RKO (cell line): ENCODE measurements at places on chromosomes 5 and 9.

DNA sequence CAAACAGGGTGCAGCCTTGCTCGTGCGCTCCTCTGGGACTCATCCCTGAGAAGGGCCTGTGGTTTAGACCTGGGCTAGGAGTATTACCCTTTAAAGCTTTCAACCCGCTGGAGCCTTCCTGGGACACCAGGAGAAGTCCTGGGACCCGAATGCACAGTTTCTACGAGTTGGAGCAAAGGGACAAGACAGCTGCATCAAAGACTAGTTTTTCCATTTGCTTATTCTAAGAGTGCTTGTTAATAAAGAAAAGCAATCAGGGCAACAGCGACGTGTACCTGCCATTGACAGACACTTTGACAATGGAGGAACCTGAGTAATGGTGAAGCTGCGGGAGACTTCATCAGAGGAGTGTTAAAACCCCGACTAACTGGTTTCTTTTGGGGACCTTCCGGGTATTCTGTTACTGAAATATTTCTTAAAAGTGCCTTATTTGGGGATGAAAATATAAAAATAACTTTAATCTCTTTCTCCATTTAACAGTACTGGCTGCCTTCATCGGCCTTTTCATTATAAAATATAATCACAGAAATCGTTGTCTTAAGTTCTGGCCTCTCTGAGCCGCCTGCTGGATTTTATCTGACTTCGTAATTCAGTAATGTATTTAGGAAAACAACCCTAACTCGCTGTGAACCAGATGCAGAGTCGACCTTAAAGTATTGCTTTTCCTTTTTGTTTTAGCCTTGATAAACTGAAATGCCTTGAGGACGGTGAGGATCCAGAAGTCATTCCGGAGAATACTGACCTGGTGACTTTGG lies 732 bp downstream of the SNAPC3 start:
- DNase-seq: peak; percentile 58

DNA sequence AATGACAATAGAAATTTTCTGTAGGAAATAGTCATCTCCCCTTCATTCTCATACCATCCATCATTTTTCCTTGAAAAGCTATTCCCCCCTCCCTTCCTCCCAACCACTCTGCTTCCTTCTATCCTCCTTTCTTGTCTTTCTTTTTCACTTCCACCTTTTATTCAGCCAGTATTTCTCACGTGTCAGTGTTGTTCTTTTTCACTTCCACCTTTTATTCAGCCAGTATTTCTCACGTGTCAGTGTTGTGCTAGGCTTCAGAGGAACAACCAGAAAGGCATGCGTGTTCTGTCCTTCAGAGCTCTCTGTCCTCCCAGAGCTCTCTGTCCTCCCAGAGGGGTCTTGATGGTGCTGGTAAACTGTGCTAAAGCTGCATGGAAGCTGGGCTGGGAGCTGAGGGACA lies 419.6 kb downstream of the GADD45G start:
- no peak for DNase-seq

- no peak for DNase-seq
Observed at GRCh38 chr5:87851603-87852002, 417.0 kb downstream of the TMEM161B start.

DNA sequence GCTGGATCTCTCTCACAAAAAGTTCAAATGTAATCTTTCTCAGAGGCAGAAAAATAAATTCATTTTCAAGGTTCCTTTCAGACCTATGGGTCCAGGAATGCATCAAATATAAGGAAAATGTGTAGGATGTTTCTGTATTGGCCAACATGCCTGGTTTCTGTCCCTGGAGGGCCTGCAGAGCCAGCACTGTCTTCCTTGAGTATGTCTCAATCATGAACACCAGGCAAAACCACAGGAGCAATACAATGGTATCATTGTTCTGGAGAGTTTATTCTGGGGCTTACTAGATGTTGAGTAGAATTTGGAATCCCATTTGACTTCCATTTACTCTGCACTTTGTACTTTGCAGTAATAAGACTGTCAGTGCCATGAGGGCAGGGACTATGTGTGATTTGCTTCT lies 23.5 kb downstream of the INSYN2B start:
- DNase-seq: no peak

DNA sequence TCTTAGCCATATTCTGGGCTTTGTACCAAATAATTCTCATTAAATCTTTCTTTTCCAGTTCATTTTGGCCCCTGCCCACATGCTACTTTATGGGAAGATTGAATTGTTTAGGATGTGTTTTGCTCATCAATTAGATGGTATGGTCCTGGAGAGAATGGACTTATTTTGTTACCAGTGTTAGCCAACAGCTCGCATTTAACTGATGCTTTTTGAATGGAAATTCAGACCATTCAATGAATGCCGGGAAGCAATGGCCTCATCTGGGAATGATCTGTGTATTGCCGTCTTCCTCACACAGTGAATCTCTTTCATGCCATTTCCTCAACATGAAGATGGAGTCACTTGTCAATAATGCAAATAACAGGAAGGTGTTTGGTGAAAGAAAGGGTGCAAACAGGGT lies 370.6 kb upstream of the PIK3R1 start:
- DNase-seq: no peak

GRCh38 chr5:150783422-150783928 lies 4.9 kb downstream of the SMIM3 start:
- no peak for DNase-seq

- no peak for DNase-seq
Observed at GRCh38 chr5:135476615-135477581, 24.7 kb upstream of the TIFAB start.

- DNase-seq: no peak
Observed at GRCh38 chr5:80246001-80246758, 9.7 kb downstream of the SERINC5 start.

- DNase-seq: no peak
Observed at GRCh38 chr5:133691448-133691847, 79.1 kb upstream of the FSTL4 start.

DNA sequence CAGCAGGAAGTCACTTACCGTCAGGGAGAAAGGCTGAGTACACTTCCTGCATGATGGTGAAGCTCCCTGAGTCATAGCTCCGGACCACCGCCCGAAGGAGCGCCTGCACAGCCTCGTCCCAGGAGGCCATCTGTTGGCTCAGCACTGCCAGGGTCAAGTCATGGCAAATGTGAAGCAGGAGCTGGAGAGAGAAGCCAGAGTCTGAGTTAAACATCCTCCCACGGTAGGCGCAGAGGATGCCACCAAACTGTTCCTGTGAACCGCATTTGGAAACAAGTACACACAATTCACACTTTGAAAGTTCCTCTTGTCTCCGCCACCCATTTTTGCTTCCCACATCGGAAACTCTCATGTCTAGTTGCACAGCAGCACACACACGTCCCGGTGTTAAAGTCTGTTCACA lies 33.9 kb downstream of the CNOT8 start:
- no peak for DNase-seq

GRCh38 chr9:5939530-5939929 lies 48.8 kb downstream of the MLANA start:
- no peak for DNase-seq

DNA sequence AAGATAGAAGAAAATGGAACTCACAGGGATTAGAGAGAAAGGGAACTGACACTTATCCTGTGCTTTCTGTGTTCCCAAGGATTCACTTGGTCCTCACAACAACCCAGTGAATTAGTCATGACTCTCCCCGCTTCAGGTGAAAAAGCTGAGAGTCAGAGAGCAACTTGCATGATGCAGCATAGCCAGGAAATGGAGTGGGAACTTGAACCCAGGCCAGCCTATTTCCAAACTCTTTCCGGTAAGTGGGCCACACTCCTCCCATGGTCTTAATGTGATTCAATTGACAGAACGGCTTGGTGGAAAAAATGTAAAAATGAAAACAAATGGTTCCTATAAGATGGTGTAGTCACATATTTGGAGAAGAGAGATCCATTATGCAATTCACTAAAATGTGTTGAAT lies 45.9 kb upstream of the CEMIP2 start:
- DNase-seq: no peak

DNA sequence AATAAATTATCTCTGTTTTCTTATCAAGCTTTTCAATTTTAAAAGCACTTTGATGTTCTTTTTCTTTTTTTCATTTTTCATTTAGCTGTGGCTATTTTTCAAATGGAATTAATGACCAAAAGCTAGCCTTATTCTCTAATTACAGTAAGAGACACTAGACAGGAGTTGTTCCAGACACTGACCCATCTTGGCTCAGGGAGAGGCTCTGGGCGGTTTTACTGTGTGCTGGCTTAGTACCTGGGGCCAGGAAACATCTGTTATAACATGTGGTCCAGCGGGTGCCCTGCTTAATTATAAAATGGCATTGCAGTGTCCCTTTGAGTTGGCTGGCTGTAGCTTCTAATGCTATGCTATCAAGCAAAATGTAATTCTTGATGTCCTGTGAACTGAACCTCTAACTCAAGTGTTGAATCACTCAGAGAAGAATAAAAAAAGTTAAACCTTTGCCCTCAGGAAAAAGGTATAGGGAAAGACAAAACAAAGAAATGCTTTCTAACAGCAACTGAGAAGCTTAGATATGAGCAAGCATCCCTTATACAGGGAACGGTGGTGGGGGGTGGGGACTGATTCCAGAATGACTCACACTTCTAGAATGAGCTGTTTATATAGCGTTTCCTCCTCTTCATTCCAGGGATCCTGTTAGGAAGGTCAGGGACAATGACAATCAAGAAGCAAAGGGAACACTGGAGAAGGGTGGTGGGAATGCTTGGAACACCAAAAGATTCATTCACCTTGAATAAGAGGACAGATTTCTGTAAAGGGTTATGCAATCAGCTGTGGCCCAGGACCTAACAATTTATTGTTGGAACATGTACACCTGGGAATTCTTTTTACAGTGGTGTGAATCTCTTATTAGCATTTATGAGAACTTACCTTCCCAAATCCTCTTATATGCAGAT lies 58.7 kb upstream of the NFIB start:
- peak; percentile 73 for DNase-seq

DNA sequence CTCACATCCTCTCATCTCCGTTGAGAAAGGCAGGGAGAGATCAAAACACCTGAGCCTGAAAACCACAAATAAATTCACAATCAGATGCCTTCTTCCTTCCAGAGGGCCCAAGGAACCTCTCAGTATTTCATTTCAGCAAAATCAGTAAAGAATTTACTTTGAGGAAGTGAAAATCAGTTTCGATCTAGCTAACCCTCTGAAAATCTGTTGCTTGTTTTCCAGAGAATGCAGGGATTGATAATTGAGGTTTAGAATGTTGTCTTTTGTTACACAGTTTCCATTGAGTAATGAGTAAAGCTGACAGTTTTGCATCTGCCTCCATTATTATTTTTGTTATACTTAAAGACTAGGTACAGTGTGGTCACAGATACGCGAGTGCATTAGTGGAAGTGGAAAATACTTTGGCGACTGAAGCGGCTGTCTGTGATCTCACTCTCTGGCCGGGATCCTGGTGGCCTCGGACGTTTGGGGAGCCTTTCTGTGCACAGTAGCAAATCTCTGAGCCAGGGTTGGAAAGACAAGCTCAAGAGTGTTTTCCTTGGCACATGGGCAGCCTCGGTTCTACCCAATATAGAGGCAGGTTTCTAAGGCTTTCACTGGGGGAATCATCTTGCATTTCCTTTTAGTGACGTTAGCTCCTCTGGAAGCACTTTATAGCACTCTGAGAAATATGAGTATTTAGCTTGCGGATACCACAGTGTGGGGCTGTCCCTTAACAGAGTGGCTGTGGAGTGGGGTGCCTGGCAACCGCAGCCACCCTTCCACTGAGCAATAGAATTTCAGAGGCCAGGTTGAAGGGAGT lies 32.2 kb upstream of the ANGPTL2 start:
- DNase-seq: no peak
